ENCODE measurements at places on chromosomes 4 and X.

GRCh38 chrX:69216446-69216845 lies 51.2 kb upstream of the PJA1 start:
- no peak for DNase-seq

GRCh38 chr4:157204634-157205244 lies 15.8 kb upstream of the GRIA2 start:
- no peak for DNase-seq

- no peak for DNase-seq
Measured at GRCh38 chrX:134870419-134870818, 120.4 kb upstream of the SMIM10 start.

DNA sequence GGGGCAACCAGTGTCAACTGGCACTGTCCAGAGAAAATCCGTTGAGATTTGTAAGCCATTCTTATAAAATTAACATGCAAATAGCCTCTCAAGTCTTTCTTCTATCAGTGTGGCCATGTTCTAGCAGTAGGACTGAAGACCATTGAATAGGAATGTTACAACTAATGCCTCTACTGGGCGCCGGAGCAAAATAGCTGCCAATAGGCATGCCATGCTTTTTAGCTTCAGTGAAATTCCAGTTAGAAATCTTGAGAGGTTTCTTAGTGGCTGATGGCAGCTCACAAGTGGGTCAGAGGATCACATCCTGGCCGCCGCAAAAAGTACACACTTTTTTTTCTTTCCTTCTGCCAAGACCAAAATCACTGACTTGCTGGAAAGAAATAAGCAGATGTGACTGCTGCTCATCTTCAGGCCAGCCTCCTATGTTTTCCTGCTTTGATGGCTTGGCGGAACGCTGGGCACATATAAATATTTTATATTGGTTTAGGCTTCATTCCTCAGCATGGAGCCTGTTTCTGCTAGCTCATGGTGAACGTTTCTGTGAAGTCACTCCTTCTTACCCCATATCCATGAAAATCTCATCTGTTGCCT lies 293.1 kb downstream of the TENM3 start:
- no peak for DNase-seq

DNA sequence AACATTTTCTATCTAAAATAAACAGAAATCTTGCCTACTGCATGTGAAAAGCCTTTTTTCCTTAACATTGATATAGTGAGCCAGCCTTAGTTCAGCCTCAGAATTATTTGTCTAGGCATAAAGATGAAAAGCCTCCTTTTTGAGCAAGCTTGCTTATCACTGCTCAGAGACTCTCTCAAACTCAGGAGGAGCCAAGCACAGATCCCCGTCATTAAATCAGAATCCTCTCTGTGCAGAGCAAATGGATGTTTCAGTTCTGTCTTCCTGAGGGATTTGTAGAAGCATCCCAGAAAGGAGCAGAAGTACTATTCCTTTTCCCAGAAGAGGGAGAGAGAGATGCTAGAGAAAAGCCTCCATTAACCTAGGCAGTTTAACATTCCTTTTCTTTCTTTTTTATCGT lies 186.9 kb upstream of the LNX1 start:
- no peak for DNase-seq

- DNase-seq, result no peak
Measured at GRCh38 chr4:127822430-127822829, 40.3 kb downstream of the HSPA4L start.

Data from mesothelial cell of epicardium (in vitro differentiated cells).